ENCODE measurements at places on chromosomes 1 and 21.
A peak's percentile ranks its signal among the peaks of the same experiment; 100 is the strongest.

DNA sequence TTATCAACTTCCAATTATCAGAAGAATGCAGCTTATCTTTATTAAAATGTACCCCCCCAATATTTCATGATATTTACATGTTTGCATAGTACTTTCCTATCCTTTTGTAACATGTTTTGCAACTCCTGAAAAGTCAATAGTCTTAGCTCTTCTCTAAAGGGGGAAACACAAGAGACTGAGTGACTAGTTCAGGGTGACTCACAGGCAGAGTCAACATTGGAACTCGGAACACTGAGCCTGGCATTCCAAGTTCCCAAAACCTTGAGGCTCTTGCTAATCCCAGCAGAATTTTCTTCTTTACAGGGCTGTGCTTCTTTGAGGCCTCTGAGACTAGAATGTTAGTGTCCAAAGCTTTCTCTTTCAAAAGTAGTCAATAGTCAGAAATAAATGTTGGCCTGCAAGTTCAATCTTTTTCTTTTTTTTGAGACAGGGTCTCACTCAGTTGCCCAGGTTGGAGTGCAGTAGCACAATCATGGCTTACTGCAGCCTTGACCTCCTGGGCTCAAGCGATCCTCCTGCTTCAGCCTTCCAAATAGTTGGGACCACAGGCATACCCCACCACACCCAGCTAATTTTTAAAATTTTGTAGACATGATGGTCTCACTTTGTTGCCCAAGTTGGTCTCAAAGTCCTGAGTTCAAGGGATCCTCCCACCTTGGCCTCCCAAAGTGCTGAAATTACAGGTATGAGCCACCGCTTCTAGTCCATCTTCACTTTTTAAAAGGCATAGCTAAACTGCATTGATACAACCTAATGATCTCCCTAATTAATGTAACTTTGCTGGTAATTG lies 37.5 kb downstream of the ZNF281 start:
- no peak for DNase-seq

DNA sequence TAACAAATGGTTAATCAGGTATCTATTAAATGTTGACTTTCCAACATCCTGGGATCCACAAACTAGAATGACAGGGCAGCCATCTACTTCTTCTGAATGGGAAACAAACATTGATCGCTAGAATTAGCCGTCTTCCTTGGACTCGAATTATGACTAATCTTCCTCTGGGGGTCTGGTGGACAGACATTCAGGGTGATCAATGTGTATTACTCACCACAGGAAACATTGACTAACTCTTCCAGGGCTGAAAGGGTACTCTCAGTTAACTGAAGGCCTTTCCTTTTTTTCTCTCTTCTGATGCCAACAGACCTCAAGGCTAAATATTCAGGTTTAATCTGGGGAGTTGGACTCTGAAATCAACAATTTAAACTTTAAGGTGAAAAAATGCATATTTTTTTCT lies 9.5 kb downstream of the NOL9 start:
- no peak for DNase-seq

- no peak for DNase-seq
Observed at GRCh38 chr21:30605968-30606367, 5.1 kb downstream of the KRTAP22-1 start.

DNA sequence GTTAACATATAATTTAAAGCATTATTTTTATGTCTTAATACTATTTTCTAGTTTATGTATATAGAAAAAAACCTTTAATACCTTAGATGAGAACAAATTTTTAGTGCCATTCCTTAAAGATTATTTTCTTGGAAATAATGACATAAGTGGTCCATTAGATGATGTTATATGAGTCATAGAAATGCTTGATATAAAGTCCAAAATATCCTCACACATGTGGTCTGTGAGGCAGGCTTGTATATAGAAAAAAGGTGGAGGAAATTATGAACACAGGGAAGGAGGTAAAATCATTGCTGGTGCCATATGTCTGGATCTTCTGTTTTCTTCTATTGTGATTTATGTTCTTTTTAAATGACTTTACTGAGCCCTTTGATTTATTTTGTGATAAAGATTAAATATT lies 79.3 kb downstream of the MAP3K7CL start:
- no peak for DNase-seq

DNA sequence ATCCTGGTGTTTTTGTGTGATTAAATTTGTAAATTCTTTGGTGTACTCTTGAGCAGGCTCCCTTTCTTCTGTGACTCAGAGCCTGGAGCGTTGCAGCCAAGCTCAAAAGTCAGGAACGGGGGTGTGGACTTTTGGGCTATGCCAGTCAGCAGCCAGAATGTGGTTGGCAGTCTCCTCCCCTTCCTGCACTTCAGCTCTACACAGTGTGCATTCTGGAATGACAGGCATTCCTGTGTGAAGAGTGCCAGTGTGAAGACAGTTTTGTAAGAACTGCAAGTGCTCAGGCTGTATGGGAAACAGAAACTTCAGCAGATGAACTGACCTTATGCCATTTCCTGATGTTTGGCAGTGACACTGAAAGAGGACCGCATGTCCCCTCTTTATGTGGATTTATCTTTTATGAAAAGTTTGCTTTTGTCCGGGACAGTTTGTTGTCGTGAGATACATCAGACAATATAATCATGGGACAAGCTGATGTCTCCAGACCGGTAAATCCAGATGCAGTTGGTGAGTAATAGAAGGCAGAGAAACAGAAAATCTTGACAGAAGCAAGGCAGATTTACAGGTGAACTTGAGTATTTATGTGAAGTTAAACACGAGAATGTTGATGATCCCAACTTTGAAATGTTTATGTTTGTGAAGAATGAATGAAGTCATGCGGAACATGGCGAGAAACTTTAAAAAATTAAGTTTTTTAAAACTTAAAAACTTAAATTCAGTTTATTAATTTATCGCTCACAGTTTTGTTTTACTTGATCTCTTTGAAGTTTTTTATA lies 67.7 kb upstream of the RCC1 start:
- DNase-seq = peak; percentile 5

DNA sequence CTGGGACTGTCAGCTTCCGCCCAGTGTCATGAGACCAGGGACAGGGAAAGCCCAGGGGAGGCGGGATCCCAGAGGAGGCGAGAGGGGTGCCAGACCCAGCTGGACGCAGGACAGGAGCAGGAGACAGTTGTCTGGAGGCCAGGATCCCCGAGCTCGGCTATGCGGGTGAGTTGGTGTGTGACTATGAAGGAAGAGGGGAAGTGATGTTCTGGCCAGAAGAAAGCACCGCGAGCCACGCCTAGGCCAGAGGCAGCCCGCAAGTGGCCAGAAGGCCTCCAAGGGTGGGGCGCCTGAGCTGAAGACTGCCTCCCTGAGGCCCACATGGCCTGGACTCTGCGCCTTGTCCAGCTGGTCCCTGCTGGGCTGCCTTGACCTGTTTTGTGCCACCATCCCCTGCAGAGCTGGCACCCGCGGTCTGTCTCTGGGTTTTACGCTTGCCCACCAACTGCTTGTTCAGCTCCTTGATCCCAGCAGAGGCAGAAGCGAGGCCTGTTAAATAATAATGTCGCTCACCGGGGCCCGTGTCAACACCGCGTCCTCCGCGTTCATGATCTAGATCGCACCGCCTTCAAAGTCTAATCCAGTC lies 85.2 kb upstream of the ACTL8 start:
- no peak for DNase-seq

GRCh38 chr1:182598296-182598695 lies 5.9 kb downstream of the RGS16 start:
- DNase-seq = no peak

GRCh38 chr1:183804916-183805841 lies at the start of gene RGL1:
Gene RGL1 (plus strand): TSS chr1:183805120. CDS start chr1:183805298, 178 bp downstream.
- DNase-seq = peak; percentile 8

DNA sequence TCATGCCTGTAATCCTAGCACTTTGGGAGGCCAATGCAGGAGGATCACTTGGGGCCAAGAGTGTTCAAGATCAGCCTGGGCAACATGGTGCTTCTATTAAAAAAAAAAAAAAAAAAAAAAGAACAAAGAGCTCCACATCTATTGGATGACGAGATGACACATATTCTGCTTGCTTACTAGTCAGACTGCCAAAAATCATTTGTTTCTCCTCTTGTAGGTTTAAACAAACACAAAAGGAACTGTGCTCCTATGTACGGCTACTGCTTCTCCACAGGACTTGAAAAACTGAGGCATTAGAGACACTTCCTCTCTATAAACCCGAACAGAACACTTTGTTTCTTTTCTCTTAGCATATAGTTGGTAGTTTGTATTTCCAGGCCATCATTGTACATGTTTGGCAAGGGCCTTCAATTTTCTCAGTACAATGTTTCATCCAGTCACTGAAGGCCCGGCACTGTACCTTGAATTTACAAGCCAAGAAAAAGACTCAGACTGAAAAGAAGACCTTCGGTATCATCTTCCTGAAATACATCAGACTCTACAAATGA lies 6.0 kb downstream of the TRIT1 start:
- DNase-seq = no peak

DNA sequence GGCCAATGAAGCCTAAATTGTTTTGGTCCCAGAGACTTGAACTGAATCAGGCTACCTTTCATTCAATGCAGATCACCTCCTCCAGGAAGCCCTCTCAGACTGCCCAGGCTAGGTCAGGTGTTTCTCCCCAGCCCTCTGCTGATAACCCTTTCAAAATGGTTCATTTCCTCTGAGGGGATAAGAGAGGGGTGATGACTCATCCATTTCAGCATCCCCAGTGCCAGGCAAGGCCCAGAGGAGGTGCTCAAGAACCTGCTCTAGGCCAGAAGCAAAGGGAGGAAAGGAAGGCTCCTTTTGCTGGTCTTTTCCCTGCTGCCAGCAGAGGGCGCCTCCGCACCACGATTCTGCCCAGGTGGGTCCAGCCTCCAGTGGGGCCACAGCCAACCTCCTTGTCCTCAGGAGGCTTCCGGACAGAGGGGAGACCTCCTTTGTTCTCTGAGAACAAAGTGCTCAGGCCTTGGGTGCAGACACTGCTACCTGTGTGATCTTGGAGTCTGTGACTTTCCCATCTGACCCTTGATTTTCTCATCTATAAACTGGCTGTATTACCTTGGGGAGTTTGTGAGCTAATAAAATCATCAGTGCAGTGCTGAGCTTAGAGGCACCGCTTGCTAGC lies 45.3 kb upstream of the ARHGEF10L start:
- peak; percentile 58 for DNase-seq

GRCh38 chr21:36909901-36910561 lies 56.4 kb downstream of the HLCS start:
- DNase-seq = no peak

DNA sequence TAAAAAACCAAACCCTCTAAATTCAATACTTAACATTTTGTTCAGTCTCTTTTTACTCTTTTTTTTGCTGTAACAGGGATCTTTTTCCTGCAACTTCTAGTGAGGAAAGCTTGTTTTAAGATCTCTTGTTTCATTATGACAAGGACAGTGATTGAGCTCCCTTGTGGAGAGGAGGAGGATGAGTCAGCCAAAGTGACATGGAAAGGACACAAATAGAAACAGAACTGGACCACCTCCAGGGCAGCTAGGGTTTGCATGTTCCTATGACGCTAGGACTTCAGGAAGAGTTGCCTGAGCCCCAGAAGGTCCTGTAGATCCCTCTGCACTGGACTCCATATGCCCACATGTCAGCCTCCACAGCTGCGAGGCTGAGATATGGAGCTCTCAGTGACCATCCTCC lies 212.6 kb upstream of the FAM78B start:
- no peak for DNase-seq

GRCh38 chr21:33300701-33301631 lies 23.8 kb upstream of the IFNAR1 start:
- no peak for DNase-seq

DNA sequence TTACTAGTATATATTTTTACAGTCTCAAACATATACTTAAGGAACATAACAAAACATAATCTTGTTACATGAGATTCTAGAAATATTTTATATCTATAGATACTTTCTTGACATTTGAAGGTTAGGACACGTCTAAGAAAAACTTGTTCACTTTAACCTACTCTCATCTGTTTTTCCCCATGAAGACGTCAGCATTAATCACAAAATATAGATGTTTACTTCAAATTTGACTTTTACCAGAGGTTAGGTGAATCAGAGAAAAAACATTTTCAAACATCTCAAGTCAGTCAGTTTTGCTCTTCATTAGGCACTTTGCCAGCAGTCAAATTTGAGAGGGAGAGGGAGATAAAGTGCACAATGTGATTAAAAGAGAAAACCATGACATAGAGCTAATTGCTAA lies 47.7 kb downstream of the BRINP3 start:
- no peak for DNase-seq

DNA sequence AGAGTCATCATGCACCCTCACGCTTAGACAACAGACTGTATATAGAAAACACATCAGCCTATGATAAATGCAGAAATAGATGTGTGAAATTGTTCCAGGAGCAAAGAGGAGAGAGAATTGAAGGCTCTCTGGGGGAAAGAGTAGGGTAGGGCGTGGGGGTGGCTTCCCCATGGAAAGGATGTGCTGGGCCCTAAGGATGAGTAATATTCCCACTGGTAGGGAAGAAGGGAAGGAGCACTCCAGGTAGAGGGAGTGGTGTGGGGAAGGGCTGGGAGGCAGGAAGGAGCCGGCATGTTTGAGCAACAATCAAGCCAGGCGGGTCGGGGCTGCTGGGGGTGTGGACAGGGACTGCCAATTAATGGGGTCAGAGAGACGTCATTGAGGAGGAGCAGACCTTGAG lies 10.1 kb upstream of the DISP3 start:
- no peak for DNase-seq

DNA sequence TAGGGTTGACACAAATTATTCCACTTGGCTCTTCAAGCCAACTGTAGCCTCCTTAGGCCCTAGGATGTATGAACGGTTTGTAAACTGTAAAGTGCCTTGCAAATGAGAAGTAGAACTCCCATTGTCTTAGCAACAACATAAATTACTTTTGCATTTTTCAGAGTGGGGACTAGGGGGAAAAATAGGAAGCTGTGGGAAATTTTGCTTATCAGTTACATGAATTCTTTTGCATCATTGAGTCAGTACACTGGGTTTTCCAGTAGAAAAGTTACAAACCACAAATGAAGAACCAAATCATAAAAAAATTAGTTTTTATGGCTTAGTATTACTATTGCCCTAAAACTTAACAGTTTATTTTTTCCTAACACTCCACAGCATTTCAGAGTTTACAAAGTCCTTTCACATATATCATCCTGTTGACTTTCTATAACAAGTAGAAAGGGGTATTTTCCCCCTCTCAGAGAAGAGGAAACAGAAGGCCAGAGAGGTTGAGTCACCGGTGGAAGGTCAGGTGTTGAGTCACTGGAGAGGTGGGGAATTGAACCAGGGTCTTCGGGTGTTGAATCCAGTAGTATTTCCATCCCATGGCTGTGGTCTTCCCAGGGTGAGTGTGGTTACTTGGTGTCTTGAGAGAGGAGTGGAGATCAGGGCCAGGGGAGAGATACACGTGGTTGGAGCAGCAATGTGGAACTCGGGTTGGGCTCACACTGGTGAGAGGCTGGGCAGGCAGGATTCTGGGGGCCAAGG lies 71.9 kb upstream of the USP24 start:
- DNase-seq = no peak

DNA sequence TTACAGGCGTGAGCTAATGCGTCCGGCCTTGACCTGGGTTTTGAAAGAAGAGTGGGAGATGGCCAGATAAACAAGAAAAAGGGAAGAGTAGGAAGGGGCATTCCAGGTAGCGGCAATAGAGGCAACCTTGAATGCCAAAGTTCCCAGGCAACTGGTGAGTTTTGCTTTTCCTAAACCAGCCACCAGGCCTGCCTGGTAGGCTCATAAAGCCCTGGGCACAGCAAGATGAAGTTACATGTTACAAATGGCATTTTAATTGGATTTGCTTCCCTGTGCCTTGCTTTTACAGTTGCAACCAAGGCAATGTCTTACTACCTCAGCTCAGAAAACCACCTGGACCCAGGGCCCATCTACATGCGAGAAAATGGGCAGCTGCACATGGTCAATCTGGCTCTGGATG lies 5.5 kb downstream of the LRRC42 start:
- no peak for DNase-seq

- no peak for DNase-seq
Observed at GRCh38 chr1:52928015-52928404, 934 bp downstream of the SCP2 start.

GRCh38 chr1:27868932-27869718 lies 3.2 kb upstream of the THEMIS2 start:
- peak; percentile 39 for DNase-seq
